ENCODE measurements at places on chromosomes 11 and 22.

DNA sequence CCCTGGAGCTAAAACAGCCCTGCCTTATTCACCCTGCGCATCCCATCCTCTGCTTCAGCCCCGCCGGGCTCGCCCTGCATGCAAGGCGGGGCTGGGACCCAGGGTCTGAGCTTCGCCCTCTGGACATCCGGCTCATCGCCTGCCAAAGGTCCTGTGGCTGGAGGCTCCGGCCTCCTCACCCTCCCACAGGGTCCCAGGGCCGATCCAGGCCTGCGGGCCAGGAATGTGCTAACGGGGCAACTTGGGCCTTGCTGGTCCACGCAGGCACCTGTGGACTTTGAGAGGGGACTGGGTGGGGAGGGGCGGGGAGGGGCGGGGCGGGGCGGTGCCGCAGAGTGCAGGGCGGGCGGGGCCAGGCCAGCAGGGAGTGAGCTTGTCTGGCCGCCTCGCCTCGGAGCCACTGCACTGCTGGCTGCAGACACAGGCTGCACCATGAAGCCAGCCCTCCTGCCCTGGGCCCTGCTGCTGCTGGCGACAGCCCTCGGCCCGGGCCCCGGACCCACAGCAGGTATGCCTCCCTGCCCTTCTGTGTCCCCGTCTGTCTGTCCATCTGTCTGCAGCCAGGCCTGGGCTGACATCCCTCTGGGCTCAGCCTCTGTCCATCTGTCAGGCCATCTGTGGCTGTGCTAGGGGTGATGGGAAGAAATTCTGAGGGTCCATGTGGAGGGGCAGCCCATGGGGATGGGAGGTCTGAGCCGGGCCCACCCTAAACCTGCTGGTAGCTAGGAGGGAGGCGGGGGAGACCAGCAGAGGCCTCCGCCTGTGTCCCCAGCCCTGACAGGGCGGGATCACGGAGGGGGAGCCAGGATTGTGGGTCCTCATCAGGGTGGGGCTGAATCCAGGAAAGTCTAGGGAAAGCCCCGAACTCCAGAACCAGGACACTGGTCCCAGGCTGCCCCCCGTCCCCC lies at the start of gene SUSD2:
Gene SUSD2 (plus strand): TSS at position 400 of the 908 bp plus-strand sequence. CDS start 33 bp downstream, at position 433.
- DNase-seq = no peak

DNA sequence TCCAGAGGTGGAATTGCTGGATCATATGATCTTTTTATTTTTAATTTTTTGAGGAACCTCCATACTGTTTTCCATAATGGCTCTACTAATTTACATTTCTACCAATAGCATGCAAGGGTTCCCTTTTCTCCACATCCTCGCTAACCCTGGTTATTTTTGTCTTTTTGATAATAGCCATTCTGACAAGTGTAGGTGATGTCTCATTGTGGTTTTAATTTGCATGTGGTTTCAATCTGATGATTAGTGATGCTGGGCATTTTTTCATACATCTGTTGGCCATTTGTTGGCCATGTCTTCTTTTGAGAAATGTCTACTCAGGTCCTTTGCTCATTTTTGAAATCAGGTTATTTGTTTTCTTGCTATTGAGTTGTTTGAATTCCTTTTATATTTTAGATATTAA lies 15.4 kb upstream of the OR4D5 start:
- DNase-seq = no peak

GRCh38 chr11:83773950-83774880 lies 488.0 kb upstream of the CCDC90B start:
- no peak for DNase-seq

GRCh38 chr11:33835143-33835878 lies 56.6 kb downstream of the LMO2 start:
- no peak for DNase-seq

- DNase-seq = no peak
Observed at GRCh38 chr22:40493441-40493840, 123.0 kb downstream of the SGSM3 start.

DNA sequence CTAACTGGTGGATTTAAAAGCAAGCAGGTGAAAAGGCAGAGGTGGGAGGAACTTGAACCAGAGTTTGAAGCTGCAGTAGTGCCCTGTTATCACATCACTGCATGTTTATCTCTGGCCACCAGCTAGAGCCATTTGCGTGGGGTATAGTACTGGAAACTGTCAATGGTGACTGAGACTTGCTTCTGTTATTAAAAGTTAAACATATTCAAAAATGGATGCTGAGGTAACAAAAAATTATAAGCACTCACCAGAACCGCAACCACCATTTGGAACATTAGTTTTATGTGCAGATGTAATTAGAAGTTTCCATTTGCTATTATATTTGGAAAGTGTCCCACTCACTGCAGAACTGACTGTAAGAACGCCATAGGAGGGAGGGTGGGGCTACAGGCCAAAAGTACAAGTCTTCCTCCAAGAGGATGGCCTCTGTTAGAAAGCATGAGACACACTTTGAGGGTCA lies 1.2 kb upstream of the CD59 start:
- no peak for DNase-seq

DNA sequence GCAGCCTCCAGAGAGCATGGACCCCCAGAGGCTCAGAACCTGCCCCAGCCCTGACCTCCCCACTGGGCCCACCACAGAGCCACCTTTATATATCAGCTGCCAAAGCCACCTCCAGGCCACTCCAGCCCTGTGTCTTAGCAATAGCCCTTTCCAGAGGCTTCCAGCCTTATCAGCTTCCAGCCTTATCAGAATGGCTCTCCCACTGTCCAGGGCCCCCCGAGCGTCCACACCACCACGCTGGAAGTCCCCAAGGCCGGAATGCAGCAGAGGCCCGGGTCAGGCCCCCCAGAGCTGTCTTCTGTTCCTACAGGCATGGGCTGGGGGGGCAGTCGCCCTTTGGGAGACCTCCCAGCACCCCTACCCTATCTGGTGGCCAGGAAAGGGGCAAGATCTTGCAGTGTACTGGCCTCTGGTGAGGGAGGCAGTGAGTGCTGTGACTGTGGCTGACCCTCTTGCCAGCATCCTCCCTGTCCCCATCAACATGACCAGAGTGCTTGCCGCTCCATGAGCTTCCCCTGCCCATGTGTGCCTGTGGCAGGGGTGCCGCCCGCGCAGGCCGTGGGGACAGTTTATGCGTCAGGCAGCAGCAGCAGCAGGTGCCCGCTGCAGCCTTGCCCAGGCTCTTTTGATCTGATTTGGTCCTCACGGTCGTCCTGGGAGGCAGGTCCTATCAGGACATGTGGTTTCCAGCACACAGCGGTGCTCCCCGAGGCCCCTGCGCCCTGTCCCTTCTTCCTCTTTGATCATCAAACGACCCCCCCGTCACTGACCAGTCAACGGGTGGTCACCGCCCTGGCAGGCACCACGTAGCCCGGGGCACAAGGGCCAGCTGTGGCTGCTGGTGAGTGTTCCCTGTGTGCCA lies 15.9 kb downstream of the OSBPL5 start:
- no peak for DNase-seq

- no peak for DNase-seq
Observed at GRCh38 chr11:15617126-15617525, 502.4 kb downstream of the INSC start.

DNA sequence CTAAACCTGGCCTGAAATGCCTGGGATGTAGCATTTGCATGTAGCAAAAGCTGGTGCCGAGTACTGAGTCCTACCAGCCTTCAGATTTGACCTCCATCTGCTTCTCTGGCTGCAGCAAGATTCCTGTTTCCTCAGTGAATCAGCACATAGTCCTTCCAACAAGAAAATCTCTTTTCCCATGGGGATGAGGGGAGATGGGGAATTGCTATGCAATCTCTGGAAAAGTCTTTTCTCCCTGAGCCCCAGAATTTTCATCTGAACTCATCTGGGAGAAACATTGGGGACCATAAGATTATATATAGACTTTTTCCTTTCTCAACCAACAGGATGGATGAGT lies 32.0 kb upstream of the YWHAH start:
- DNase-seq = no peak

DNA sequence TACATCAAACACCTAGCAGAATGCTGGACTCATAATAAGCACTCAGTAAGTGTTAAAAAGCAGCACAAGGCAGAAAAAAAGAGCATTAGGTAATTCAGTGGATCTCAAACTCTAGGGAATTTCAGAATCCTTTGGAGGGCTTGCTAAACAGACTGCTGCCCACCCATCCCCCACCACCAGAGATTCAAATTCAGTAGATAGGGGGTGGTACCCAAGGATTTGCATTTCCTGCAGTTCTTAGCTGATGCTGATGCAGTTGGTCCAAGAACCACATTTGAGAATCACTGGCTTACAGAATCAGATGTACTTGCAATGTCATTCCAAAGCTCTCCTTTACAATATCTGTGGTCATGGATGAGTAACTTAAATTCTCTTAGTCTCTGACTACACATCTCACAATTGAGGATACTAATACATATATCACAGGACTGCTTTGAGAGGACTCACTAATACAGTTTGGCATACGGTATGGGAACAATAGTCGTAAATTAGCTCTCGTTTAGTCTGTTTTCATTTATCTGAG lies 664.5 kb downstream of the KCNA4 start:
- no peak for DNase-seq

DNA sequence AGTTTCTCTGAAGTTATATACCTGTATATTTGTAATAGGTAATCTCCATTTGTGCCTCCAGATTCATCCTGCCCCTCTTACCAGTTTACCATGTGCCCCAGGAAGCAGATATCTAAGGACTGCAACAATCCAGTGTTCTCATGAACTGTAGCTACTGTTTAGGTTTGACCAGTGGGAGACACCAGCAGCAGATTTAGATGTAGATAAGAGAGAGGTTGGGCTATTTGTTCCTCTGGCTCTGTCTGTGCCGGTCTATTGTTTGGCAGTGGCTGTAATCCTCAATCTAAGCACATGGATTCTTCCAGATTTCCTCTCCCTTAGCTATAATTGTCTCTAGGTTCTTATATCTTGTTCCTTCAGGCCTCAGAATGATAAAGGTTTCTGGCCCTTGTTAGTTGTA lies 88.4 kb downstream of the ANO3 start:
- DNase-seq = no peak

- DNase-seq = no peak
Observed at GRCh38 chr11:5923427-5923776, 18.6 kb upstream of the OR56A3 start.

DNA sequence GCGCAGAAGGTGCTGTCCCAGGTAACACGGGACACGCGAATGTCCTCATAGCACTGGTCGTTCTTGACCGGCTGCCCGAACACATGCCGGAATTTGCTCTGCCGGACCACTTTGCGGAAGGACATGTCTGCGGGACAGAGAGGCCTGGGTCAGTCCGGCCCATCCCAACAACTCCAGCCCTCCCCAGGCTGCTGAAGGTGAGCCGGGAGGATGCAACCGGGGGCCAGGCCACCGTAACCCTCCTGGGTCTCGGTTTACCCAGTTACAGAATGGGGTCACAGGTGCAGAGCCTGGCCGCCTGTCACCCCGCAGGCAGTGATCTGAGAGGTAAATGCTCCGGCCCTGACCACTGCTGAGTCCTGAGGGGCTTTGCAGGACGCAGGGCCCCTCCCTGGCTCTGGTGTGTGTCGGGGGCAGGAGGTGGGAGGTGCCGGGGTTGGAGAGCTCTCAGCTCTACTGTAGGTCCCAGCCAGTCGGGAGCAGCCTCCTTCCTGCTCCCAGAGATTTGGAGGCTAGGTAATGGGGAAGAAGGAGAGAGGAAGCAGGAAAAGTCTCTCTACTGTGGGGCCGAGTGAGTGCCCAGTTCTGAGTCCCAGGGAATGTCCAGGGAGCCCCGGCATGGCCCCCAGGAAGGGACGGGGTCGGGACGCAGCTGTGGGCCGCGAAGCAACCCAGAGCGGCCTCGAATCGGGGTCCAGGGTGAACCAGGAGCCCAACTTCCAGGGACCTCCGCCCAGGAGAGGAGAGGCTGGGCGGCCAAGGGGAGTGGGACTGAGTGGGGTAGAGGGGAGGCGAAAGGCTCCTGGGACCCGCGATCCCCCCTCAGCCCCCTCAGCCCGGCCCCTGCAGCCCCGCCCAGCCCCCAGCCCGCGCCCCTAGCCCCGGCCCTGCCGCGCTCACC lies 522 bp downstream of the CORO1B start:
- no peak for DNase-seq

- peak; percentile 24 for DNase-seq
Observed at GRCh38 chr11:114440121-114440860, 1.0 kb downstream of the REXO2 start.

DNA sequence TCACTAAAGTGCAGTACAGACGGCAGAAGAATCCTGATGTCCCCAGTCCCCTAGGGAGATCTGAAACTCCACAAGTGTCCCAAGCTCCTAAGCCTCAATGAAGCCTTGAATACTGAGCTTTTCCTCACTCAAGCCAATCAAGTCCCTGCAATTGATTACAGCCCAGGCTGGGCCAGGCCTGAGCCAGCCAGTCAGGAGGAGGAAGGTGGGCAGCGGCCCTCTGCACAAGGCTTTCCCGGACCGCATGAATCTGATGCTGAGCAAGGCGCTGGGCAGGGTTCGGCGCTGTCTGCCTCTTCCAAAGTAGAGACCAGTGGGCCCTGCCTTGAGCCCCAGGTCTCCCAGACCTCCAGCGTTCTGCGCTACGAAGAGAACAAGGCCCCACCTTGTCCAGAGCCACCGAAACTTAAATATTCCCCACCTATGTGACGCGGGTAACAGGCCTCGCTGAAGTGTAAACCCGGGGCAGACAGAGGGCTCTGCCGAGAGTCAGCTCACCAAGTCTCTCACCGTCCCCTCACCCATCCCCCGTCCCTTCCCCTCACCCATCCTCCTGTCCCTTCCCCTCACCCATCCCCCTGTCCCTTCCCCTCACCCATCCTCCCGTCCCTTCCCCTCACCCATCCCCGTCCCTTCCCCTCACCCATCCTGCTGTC lies 63.2 kb downstream of the SCUBE1 start:
- DNase-seq = no peak

GRCh38 chr11:100297516-100297915 lies 389.6 kb upstream of the ARHGAP42 start:
- no peak for DNase-seq

- no peak for DNase-seq
Observed at GRCh38 chr11:34843271-34843670, 72.9 kb downstream of the APIP start.

DNA sequence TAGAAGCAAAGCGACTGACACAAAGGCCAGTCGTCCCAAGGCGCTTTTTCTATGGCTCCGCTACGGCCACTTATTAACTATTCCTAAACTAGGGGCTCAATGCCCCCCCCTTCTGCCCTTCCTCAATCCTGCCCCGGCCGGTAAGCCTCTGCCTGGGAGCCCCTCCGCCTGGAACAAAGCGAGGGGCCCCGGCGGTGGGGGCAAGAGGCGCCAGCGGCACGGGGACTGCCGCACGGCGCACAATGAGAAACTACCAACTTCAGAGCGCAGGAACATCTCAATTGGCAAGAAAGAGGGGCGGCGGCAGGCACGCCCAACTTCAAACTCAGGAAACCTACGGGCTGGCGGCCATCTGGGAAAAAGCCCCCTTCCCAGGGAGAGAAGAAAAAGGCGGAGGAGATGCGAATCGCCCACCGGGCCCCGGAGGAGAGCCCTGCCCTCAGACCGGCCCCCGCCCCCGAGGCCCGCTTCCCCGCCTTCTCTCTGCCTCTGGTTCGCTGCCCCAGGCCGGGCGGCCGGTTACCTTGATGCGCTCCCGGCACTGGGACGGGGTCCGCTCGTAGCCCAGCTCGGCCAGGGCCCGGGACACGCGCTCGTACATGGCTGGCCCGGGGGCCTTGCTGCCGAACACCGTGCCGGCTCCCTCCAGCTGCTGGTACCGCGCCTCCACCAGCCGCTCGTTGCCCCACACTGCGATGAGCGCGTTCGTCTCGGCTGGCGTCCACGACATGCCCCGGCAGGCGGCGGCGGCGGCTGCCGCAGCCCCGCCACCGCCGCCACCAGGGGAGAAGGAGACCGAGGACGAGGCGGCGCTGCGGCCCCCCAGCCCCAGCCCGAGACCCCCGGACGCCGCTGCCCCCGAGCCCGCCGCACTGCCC lies 619 bp downstream of the MSANTD2 start:
- no peak for DNase-seq
